ENCODE measurements at places on chromosomes 16 and 17.

GRCh38 chr17:14997290-14997689 lies 267.8 kb downstream of the PMP22 start:
- H3K36me3 ChIP-seq = no peaks in the 10 kb centered on the region
- H3K27ac ChIP-seq = no peak overlapping the region
- peaks cover 4% of the 10 kb centered on the region for H3K4me1 ChIP-seq
- no peaks in the 10 kb centered on the region for H3K27me3 ChIP-seq

- H3K27me3 ChIP-seq = peaks cover 33% of the 10 kb centered on the region
- H3K36me3 ChIP-seq = no peaks in the 10 kb centered on the region
- H3K27ac ChIP-seq = no peak overlapping the region
- DNase-seq = no peak
- peaks cover 18% of the 10 kb centered on the region for H3K4me1 ChIP-seq
- peak overlapping the region; percentile 68 for H3K4me3 ChIP-seq
Measured at GRCh38 chr16:14302031-14302398, 230.9 kb downstream of the MRTFB start.

GRCh38 chr16:17083628-17084027 lies 387.1 kb downstream of the XYLT1 start:
- H3K4me3 ChIP-seq = no peak overlapping the region
- no peak overlapping the region for H3K27ac ChIP-seq
- no peak for DNase-seq
- H3K27me3 ChIP-seq = peaks cover 3% of the 10 kb centered on the region
- no peaks in the 10 kb centered on the region for H3K4me1 ChIP-seq
- no peaks in the 10 kb centered on the region for H3K36me3 ChIP-seq

- peak; percentile 36 for DNase-seq
- peaks cover 84% of the 10 kb centered on the region for H3K27me3 ChIP-seq
- H3K36me3 ChIP-seq = no peaks in the 10 kb centered on the region
- H3K4me3 ChIP-seq = peak overlapping the region; percentile 52
Measured at GRCh38 chr17:48612854-48613691, 2.0 kb downstream of the HOXB8 start.

DNA sequence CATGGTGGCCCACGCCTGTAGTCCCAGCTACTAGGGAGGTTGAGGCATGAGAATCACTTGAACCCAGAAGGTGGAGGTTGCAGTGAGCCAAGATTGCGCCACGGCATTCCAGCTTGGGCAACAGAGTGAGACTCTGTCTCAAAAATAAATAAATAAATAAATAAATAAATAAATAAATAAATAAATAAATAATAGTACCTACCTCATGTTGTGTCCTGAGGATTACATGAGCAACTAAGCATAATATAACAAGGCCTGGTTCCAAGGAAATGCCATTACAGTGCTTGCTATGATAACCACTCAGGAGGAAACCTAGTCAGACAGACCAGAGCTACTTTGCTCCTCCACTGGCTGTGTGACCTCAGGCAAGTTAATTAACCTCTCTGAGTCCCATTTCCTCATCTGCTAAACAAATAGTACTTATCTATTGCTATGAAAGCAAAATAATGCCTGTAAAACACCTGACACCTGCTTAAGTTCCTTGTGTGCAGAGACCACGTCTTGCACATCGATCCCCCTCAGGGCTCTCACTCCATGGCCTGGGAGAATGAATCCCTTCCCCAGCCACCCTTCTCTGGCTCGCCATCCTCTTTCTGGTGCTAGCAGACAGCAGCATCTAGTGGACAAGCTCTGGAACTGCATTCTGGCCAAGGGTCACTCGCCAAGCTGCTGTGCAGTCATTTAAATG lies 7.5 kb downstream of the EPOP start:
- no peak overlapping the region for H3K4me3 ChIP-seq
- DNase-seq = peak; percentile 57
- H3K4me1 ChIP-seq = peaks cover 8% of the 10 kb centered on the region
- H3K27ac ChIP-seq = no peak overlapping the region
- peaks cover 55% of the 10 kb centered on the region for H3K27me3 ChIP-seq

DNA sequence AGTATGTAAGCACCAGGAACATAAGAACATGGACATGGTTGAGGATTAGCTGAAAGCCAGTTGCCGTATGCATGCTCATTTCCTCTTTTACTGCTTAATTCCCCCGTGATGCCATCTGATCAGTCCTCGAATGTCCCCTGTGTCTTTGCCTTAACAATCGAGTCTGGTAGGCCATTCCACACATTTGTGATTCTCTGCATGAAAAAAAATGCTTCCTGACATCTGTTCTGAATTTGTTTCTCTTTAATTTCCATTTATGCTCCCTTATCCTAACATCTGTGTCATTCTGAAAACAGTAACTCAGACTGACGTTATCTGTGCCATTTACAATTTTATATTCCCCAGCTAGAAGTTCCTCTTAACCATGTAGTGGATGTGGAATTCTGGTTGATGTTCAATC lies 158.2 kb upstream of the TOX3 start:
- no peaks in the 10 kb centered on the region for H3K27me3 ChIP-seq
- H3K36me3 ChIP-seq = no peaks in the 10 kb centered on the region
- H3K4me3 ChIP-seq = no peak overlapping the region
- H3K4me1 ChIP-seq = no peaks in the 10 kb centered on the region
- no peak for DNase-seq
